ENCODE measurements at places on chromosomes 3 and 15. TPM values are rescaled to one million over a fixed set of nuclear protein-coding genes. Genes with fewer than 3 reads are reported as not detected.
A peak's percentile ranks its signal among the peaks of the same experiment; 100 is the strongest.

GRCh38 chr3:40169983-40170382, 139.5 kb upstream of the EIF1B start:
- DNase-seq: no peak

PLS1 gene
- total RNA-seq: 1.6 TPM

DNA sequence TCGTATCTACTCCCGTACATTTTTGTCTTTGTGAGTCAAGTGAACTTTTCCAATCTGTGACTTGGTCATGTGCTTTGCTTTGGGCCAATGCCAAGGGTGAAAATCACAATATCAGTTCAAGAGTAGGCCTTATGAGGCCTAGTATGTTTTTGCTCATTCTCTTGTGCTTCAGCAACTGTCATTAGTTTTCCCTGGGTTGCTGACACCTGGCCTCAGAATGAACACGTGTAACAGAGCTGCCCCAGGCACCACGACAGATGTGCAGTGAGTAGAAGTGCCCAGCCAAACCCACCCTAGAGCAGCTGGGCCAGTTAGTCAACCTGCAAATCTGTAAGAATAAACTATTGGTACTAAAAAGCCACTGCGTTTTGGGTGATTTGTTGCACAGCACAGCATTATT, 460.3 kb upstream of the WNT5A start:
- no peak for DNase-seq

GRCh38 chr3:159839561-159840379, 148.9 kb upstream of the IL12A start:
- DNase-seq: no peak

GRCh38 chr3:1752205-1752604, 346.5 kb upstream of the CNTN4 start:
- DNase-seq: no peak

SCN10A gene
- total RNA-seq: not detected

MNS1 gene
- total RNA-seq: 0.43 TPM

GRCh38 chr3:139970526-139970925, 35.5 kb downstream of the CLSTN2 start:
- no peak for DNase-seq

ALPK3 gene
- 0.86 TPM for total RNA-seq

- no peak for DNase-seq
Measured at GRCh38 chr15:73750438-73750837, 2.7 kb downstream of the INSYN1 start.

CPLX3 gene
- total RNA-seq: not detected

SHC4 gene
- 3.5 TPM for total RNA-seq

DNA sequence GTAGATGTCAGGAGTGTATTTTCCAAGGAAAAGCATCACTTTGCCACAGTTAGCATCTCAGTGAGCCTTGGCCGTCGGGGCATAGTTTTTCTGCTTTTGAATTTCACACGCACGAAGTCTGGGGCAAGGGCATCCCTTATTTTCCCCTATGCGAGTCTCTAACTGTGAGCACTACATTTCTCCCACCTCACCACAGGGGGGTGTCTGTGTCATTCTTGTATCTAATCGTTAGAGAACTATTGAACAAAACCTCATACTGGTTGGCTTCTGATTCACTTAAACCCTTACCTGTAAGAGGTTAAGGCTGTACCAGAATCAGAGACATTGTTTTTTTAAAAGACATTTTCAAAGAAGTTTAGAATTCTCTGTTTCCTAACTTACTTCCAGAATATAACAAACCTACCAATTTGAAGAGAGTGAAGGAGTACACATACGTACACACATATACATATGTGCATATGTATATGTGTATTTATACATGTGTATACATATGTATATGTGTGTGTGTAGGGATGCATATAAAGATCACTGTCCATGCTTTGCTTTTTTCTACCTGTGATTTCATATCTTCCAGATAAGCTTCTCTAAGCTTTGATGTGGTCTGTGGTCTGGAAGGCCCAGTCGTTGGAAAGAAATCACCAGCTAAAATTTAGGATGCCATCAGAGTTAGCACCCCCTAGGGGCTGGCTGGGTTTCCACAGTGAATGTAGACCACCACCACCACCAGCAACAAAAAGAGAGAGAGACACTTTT, 49.4 kb downstream of the MYZAP start:
- peak; percentile 39 for DNase-seq

- DNase-seq: no peak
Measured at GRCh38 chr15:85761635-85762034, 33.1 kb downstream of the KLHL25 start.

- DNase-seq: no peak
Measured at GRCh38 chr15:99016680-99017321, 9.2 kb upstream of the PGPEP1L start.

DNA sequence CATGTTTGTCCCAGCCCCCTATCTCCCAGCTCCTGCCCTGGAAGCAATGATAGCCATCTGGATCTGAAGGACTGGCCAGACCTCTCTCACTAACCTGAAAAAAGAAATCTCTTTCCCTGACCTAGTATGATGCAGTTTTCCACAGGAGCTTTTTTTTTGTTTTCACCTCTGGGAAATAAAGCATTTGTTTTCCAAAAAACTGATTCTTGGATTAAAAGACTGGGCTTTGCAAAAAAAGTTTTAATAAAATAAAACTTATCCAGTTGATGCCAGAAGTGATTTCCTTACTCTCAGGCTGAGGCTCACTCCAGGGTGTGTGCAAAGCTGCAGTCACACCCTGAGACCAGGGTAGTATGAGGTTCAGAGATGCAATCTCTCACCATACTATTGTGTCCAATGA, 104.0 kb downstream of the RYK start:
- DNase-seq: no peak

RHOA gene
- 626 TPM for total RNA-seq

CPNE9 gene
- total RNA-seq: not detected

DNA sequence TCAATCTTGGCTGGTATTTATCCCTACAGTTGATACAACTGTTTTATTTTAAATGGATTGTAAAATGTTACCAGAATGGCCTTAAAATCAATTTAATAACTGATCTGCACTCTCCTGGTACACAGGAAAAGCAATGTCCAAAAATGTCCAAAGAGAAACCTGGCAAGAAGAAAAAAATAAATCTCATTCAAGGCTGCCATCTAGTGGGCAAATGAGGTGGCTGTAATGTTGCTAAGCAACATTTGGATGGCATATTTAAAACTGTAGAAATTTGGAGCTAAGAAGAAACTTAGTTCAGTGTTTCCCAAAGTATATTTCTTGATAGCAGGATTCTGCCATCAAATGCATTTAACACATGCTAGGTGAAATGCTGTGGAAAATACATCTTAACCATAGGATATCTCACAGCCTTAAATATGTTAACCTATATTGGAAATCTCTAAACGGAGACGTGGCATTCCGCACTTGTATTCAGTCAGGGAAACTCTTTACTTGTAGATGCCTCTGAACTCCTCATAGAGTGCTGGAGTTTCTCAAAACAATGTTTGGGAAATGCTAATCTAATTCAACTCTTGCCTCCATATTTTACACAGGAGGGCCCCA, 216.8 kb downstream of the ERC2 start:
- peak; percentile 63 for DNase-seq

GRCh38 chr15:73608941-73609340, 24.2 kb downstream of the NPTN start:
- DNase-seq: peak; percentile 50

DNA sequence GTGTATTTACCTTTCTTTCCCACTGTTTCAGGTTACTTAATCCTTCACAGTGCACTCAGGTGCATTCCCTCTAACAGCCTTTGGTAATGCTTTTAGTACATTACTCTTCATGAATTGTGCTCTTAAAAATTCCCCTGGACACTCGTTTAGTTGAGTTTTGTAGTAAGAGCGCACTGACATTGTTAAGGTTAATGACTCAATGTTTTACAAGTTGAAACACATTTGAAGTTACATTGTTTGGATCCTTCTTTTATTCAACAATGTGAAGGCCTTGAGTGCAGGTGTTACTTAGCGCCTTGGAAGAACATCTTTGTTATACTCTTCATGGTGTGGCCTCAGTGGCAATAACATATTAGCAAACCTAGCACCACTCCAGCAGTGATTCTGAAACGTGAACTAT, 739.6 kb downstream of the NAALADL2 start:
- DNase-seq: no peak

DNA sequence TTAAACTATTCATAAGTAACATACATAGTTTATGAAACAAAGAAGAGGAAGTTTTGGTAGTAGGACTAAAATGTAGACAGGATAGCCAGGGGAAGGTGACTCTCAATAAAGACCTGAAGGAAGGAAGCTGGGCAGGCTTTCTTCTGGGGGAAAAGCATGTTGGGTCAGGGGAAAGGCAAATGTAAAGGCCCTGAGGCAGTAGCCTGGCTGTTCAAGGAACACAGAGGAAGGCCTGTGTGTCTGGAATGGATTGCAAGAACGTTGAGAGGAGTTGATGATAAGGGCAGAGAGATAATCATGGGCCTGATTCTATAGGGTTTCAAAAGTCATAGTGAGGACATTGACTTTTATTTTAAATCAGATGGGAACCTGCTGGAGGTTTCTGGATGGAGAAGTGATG, 167.6 kb downstream of the SNRK start:
- DNase-seq: no peak

GRCh38 chr15:81304226-81304625, 19.7 kb downstream of the STARD5 start:
- DNase-seq: peak; percentile 80

GRCh38 chr3:122679085-122679881, 1.4 kb upstream of the PARP14 start:
- peak; percentile 82 for DNase-seq

- peak; percentile 66 for DNase-seq
Measured at GRCh38 chr3:108477511-108478147, 32.8 kb downstream of the MYH15 start.

- DNase-seq: no peak
Measured at GRCh38 chr3:36482880-36483279, 102.6 kb downstream of the STAC start.

DNA sequence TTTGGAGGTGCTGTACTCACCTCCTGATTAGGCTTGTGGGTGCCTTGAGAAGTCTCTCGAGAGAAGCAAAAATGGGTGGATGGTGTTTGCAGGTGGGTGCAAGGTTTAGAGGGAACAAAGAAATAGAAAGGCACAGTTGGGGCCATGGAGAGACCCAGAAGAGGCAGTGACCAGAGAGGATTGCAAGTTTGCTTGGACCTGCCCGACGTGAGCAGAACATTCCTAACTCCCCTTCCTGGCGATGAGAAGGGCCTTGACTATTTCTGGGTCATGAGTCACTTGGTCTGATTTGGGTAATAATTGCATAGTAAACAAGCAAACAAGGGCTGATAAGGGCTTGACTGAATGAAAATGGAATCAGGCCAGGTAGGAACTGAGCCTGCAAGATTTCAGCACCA, 7.0 kb upstream of the CTSH start:
- no peak for DNase-seq

DNA sequence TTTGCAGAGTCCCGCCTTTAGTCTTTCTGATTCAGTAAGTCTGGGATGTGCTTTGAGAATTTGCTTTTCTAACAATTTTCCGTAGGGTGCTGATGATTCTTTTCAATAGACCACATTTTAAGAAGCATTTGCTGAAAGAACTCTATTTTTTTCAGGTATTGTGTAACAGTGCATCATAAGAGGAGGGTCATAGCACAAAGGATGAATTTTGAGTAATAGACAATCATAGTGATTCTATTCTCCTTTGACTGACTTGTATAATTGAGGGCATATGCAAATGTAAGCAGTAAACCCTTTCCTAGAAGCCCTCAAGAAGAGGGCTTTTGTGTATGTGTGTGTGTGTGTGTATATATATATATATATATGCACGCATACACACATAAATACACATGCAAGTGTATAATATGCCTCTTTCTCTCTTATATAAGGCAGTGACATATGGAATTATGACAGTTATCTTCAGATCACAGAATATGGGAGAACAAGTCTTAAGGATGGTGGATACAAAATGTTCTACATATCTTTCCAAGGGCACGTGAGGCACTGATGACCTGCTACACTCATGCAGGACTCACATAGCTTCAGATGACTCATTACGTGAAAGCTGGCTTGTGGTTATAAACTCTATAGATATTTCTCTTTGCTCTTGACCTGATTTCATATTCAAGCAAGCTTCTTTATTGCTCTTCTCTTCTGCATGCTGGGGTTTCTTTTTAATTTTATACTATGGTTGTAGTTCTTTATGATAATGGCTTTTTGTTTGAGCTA, 6.5 kb upstream of the PLSCR1 start:
- DNase-seq: peak; percentile 96
